Stimulated activated memory B cell treated with anti-CD40 and anti-IgM and Interleukin-4, amounts not matched to agents 10 μg/mL and 1 μg/mL and 100 μg/mL, for 72 hours (primary cell): ENCODE measurements at places on chromosomes 3 and 15.

- no peak for ATAC-seq
These were observed 1.4 kb downstream of the WNT7A start for GRCh38 chr3:13878281-13879101.

- no peak for ATAC-seq
These were observed 48.8 kb upstream of the PTX3 start for GRCh38 chr3:157387708-157388435.

DNA sequence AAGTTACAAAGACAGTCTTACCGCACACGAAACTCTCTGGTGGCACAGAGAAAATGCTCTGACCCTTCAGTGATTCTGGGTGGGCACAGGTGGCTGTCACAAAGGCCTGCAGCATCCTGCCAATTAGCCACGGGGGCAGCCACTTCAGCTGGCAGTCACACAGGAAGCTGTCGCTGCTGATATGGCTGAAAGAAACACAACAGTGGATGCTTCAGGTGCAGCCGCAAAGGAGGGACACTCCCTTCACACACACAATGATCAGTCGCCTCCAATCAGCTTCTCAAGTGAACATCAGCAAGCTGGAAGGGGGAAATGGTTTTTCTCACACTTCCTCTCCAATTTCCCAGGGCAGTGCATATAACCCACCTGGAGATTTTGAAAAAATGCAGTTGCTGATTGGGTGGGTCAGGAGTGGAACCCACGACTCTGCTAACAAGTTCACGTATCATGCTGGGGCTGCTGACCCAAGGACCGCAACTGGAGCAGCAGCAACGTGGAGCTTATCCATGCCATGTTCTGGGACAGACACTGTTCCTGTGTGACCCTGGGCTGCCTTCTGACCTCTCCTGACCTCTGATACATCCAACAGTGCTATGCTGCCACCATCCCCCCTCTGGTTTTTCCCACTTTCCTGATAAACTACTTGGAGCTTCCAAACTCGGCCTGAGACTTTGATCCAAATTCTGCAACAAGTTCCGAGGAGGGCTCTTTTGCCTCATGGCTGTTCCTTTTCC lies 106.6 kb downstream of the LRIG1 start:
- peak; percentile 90 for ATAC-seq

DNA sequence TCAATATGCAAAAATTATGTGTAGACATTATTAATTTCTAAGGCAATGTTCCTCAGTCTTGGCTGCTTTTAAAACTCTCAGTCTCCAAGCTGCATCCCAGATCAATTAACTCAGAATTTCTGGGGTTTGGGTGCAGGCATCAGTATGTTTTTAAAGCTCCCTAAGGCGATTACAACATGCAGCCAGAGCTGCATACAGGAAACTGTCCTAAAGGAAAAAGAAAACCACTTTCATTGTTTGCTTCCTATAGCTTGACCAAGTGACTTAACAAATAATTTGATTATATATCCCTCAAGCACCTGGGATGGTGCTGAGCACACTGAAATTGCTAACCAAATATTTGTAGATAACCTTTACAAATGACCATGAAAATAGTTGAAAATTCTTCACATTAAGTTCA lies 194.7 kb downstream of the DTWD1 start:
- no peak for ATAC-seq

- peak; percentile 94 for ATAC-seq
These were observed 31.6 kb downstream of the CBLB start for GRCh38 chr3:105837143-105837740.

DNA sequence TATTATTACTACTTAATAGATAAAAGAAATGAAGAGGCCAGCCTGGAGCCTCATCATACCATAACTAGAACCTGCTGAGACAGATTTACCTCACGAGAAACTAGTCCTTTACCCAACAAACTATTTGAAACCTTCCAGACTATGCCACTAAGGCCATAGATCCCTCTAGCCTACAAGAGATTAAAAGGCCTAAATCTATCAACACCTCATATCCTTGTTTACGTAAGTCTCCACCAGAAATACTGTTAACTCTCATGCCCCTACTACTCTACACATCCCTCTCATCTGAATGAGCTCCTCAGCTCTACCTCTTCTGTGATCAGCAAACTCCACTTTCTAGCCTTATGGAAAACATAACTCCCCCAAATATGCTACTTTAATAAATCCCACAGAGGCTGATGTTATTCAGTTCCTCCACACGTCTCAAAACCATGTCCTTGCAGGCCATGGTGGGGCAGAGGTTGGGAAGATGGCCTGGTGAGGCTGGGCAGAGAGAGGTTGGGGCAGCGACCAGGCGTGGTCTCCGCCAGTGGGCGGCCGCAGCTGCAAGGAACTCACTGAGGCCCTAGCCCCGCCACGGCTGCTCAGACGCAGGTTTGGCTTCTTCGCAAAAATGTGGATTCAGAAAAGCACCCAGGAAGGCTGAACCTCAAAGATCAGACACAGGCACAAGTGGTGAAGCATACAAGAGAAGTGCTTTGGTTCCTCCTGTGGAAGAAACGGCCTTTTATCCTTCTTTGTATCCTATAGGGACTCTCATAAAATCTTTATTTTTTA lies 65.8 kb downstream of the GSK3B start:
- no peak for ATAC-seq

GRCh38 chr3:123310741-123311140 lies 109.0 kb downstream of the SEC22A start:
- no peak for ATAC-seq

DNA sequence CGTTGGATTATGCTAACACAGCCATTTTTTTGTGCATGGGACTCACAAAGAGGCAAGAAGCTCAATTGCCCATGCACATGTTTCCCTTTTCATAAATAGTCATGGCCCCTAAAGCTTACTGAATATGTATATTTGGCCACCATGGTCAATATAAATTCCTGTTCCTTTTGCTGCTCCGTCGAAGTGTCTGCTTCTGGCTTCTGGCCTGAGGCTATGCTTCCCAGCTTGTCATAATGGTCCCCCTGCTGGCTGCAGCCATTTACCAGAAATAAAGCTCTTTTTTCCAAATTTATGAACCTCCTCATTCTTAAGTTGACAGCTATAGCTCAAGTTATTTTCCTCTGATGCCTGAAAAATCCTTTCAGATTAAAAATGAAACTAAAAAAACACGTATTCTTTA lies 602.1 kb downstream of the VGLL3 start:
- no peak for ATAC-seq

- no peak for ATAC-seq
These were observed 9.7 kb upstream of the PCOLCE2 start for GRCh38 chr3:142898346-142899213.

- no peak for ATAC-seq
These were observed 27.9 kb downstream of the TM4SF4 start for GRCh38 chr3:149502438-149502837.
